Stimulated activated CD4-positive, alpha-beta T cell treated with anti-CD3 and anti-CD28 coated beads, Interleukin-12 subunit alpha, Interleukin-12 subunit beta, amount 100 ng/mL, for 24 hours (primary cell): ENCODE measurements at places on chromosomes 7 and 10.

DNA sequence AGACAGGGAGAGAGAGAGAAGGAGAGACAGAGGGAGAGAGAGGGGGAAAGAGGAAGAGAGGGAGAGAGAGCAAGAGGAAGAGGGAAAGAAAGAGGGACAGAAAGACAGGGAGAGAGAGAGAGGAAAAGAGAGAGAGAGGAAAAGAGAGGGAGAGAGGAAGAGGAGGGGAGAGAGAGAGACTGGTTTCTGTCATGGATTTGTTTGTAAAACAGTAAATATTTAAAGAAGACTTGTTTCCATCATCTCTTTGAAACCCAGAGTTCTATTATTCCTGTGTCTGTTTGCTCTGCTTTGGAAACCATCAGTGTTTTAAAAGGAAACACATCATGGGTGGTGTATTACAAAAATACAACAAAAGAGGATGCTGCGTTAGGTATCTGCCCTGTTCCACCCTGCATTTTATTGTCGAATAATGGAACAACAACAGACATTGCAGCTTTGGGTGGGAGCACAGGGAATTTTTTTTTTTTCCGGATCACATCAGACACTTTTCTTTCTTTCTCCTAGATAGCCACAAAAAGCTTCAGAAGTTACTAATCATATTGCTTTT, 150.7 kb upstream of the RSU1 start:
- DNase-seq: no peak

DNA sequence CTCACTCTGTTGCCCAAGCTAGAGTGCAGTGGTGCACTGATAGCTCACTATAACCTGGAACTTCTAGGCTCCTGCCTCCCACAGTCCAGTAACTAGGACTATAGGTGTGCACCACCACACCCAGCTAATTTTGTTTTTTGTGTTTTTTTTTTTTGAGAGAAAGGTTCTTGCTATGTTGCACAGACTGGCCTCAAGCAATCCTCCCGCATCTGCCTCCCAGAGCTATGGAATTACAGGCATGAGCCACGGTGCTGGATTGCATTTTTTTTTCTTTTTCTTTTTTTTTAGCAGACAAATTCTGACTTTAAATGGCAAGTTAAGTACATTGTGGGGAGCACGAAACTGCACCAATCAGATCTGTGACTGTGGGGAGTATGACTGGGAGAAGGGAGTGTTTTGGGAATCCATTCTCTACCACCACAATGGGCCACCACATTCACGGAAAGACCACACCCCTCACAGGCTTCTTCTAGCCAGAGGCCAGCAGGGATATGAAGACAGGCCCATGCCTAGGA, 58.1 kb upstream of the MSMB start:
- DNase-seq: no peak

GRCh38 chr7:13897819-13898218, 91.6 kb downstream of the ETV1 start:
- DNase-seq: no peak

- no peak for DNase-seq
Observed at GRCh38 chr7:90396420-90396819, 6.8 kb upstream of the CLDN12 start.

- no peak for DNase-seq
Observed at GRCh38 chr10:116256752-116257259, 16.2 kb downstream of the GFRA1 start.

DNA sequence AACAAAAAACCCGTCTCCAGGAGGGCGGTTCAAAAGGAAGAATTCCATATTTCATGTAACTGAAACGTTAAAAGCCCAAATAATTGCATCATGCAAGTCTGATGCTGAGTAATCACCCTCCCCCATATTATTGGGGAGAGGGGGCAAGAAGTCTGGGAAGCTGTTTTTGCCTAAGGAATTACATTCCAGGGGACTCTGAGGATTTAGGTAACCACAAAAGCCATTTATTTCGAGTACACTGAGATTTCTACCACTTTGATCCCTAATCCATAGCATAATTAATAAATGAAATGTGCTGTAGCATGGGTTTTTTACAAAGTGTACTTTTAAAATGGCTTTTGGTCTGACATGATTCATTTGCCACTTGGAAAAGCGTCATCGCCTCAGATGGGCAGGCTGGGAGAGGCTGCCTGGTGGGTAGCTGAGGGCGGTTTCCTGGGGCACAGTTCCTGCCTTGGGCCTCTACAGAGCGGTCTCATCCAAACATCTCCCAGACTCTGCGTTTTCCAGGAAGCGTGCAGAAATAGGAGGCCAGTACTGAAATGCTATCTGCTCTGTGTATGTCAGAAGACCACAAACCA, 106.5 kb downstream of the TCF7L2 start:
- no peak for DNase-seq

DNA sequence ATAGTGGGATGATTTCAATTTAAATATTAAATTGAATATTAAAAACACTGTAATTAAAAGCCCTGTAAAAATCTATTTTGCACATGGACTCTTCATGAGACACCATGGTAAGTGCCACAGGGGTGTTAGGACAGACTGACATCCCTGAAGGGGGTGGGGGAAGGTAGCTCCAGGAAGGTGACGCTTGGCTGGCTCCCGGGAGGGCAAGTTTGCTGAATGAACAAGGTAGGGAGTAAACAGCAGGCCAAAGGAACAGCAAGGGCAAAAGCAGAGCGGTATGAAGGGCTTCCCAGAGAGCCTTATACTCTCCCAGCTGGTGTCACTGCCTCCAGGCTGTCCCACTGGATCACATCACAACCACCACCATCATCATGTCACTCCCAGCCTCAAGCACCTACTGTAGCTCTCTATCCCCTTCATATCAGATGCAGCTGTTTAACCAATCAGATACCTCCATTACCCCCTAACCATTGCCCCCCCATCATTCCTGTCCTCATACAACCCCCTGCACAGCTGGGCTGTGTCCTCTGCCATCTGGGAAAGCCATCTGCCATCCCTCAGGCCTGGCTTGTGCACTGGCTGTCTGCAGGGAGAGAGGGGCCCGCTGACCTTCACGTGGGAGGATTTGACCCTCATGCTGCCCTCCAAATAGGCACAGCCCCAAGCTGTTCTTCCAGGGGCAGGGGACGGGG, 19.5 kb downstream of the HSPA12A start:
- DNase-seq: no peak

DNA sequence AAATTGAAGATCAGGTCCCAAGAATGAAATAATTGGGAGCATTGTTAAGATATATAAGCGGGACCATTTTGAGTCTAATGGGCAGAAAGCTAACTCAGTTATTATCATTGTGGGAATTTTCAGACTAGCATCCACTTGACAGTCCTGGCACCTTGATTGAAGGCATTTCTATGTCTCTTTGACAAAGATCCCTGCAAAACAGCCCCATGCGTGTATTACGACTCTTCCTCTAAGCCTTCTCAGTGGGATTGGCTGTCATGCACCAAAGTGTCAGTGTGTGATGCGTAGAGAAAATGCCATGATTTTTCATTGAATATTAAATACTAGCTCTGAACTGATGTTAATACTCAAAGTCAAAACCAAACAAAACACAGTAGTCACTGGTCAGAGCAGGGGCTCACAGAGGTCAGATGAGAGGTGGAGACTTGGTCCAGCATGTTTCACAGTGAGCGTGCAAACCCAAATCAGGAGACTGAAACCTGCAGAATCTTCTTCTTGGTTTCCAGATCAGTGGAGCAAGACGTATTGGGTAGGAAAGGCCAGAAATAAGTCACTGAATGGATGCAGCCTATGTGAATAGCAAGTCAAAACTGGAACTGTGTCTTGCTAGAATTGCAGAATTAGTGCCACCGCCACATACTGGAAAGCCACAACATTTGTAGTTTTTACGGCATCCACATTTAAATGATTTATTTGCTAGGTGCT, 303.6 kb upstream of the AKR1E2 start:
- no peak for DNase-seq

GRCh38 chr10:10855151-10855581, 162.5 kb upstream of the CELF2 start:
- no peak for DNase-seq

DNA sequence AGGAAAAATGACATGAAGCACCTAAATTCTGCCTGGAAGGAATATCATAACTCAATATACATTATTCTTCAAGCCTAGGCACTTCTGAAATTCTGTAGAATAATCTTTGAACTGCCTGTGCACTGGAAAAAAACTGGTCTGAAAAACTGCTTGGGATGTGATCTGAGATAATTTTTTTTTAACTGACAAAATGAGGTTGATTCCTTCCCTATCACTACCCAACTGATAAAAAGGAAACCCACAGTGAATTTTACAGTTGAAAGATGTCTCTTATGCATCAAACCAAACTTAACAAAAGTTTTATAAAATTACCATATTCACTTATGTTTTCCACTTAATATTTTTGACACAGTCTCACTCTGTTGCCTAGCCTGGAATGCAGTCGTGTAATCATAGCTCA, 67.2 kb upstream of the FAM133B start:
- no peak for DNase-seq

DNA sequence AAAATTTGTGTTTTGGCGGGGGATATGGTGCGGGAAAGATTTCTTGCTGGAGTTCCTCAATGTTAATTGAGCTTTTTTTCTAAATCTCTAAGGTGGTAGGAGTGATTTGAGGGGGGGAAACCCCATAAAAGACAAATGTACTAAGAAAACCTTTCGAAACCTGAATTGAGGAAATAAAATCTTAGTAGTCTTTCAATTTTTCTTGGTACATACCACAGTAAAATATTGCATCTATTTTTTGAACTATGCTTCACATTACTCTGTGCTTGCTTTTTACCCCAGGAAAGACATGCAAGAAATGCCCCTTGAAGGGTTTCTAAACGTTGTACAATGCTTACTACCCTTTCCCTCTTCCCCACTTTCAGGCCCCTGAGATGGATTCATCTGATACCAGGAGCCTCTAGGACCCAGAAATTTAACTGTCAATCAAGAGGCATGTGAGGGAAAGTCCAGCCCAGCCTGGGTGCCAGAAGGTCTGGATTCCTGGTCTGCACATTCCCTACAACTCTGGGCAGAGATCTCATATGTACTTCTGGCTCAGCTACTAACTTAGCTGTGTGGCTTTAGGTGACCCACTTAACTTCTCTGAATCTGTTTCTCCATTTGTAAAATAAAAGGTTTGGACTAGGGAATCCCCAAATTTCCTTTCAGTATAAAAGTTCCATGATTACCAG, 5.8 kb upstream of the PDCD4 start:
- DNase-seq: no peak

DNA sequence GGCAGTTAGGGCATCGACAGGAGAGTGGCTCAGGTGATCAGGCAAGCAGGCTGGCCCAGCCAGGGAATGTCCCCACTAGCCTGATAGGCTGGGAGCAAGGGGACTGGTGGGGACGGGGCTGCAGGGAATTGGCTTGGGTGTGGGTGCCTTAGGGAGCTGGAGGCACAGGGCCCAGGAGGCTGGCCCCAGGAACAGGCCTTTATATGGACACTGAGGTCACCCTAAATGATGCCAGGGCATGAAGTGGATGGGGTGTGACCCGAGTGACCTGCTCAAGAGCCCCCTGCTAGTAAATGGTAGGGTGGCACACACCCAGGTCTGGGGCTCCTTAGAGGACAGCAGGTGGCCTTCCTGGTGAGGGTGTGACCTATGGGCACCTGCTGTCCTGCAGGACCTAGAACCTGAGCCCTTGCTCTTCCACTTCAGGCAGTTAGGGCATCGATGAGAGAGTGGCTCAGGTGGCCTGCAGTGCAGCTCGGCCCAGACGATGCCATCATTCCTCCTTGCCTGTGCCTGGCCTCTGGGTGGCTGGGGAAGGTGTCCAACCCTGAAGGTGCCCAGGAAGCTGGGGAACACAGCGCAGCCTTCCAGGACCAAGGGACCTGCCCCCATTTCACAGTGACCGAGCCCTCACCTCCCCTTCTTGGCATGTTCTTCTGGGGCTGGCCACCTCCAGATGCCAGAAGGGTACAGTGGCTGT, 51.7 kb upstream of the LEP start:
- DNase-seq: no peak

DNA sequence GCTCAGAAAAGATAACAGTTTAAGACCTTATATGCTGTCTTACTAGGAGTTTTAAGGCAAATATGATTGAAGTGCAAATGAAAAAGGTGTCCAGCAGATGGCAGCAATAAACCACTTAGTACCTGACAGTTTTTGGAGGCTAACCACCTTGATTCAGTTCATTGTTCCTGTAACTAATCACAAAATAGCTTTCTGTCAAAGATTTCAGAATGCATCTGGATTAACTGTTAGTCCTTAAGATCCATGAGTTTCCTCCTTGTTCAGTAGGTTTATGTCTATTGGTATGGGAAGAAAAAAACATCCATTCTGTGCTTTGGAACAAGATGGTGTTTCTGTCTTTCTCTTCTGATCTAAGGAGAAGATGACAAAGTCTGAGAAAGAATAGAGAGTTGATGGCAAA, 46.6 kb downstream of the CCSER2 start:
- no peak for DNase-seq

DNA sequence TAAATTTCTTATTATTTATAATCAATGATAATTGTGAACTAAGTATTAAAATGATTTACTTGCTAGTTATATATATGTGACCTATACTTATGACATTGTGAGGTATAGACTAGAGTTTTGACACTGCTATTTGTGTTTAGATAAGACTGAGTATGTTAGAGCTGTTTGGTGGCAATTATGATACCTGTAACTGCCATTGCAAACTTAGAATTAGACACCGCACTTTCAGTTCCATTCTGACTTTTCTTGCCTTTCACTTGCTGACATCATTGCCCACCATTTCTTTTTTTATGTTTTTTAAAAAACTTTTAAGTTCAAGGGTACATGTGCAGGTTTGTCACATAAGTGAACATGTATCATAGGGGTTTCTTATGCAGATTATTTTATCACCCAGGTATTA, 214.5 kb downstream of the MBL2 start:
- no peak for DNase-seq

DNA sequence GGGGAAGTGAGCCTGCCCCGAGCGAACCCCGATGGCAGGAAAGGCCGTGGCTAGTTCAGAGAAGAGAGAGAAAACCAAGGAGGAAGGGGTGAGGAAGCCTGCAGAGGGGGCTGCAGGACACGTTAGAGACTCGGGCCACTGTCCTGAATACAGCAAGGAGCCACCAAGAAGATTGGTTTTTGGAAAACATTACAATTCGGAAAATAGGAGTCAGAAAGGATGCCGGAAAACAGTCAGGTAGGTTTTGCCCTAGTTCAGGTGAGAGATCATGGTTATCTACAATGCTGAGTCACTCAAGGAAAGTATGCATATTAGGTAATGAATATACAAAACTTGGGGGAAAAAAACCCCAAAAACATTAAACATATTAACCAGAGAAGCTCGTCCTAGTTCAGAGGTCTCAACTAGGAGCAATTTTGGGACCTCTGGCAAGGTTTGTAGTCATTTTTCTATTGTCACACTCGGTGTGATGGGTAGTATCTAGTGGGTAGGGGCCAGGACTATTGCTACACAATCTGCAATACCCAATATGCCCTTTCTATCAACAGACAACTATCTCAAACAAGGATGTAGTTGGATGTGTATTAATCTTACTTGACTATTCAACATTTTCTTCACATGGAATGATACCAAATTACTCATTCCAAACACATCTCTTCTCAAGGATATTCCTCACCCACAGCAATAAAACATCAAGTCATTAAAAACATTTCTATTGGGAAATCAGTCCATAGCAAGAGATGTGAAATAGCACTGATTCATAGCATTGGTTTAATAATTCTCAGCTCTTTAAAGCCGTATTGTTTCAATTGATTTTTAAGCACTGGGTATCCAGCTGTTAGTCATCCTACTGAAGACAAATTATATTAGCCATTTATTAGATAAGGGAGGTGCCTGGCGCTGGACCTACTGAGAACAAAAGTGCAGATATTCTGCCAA, 74.4 kb upstream of the RSU1 start:
- DNase-seq: peak; percentile 15

- no peak for DNase-seq
Observed at GRCh38 chr10:133178357-133179127, 18.5 kb downstream of the KNDC1 start.

- DNase-seq: no peak
Observed at GRCh38 chr10:121235692-121236091, 362.6 kb downstream of the FGFR2 start.

GRCh38 chr7:70512761-70513160, 619.2 kb upstream of the GALNT17 start:
- DNase-seq: no peak
